ENCODE measurements at places on chromosomes 3 and 15. TPM values are rescaled to one million over a fixed set of nuclear protein-coding genes. Genes with fewer than 3 reads are reported as not detected.

- DNase-seq, result no peak
These were observed 48.5 kb upstream of the BCHE start for GRCh38 chr3:165885558-165886270.

GRCh38 chr15:29889542-29890329 lies 67.5 kb upstream of the TJP1 start:
- DNase-seq, result no peak

DNA sequence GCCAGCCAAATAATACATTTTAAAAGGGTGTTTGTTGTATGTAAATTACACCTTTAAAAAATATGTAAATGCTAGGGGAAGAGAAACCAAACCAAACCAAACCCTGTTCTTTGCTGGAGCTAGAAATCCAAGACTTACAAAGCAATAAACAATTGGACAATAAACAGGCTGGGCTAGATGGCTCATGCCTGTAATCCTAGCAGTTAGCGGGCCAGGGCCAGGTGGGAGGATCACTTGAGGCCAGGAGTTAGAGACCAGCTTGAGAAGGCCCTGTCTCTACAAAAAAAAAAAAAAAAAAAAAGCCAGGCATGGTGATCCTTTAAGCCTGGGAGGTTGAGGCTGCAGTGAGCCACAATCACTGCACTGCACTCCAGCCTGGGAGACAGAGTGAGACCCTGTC lies 12.5 kb downstream of the STOML1 start:
- no peak for DNase-seq

GRCh38 chr15:101025896-101026631 lies 106.9 kb downstream of the LRRK1 start:
- DNase-seq, result peak; percentile 37

DNA sequence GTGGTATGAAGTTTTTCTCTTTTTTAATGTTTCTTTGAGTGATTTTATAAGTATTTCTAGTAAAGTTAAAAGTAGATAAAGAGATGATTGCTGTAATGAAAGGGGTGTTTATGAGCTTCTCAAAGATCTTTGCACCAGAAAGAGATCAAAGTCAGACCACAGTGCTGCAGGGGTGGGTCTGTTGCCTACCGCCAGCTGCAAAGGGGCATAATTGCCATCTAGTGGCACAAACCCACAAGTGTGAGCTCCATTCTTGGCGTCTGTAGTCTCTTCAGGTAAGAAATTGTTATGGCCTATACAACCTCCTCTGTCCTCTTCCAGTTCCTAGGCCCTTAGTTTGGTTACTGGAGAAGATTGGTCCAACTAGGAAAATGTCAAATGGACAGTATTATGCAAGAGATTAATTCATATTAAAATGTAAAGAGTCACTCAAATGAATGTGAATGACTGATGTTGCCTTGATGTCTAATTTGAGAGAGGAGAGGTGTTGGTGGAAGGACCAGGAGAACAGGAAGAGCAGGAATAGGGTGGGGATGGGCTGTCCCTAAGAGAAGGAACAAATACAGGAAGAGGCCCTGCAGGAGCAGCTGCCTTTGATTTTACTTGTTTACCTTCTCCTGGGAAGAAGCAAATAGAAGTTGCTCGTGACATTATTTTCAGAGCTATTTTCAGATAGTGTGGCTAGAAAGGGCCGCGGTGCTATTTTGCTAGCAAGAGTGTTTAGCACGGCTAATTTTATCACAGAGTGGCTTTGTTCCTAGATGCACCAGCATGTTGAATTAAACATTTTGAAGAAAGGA lies 53.0 kb upstream of the GSK3B start:
- DNase-seq, result no peak

GRCh38 chr3:9846231-9846630 lies 2.4 kb upstream of the RPUSD3 start:
- DNase-seq, result no peak

GRCh38 chr3:57691411-57692132 lies 1.3 kb downstream of the DENND6A start:
- no peak for DNase-seq

DNA sequence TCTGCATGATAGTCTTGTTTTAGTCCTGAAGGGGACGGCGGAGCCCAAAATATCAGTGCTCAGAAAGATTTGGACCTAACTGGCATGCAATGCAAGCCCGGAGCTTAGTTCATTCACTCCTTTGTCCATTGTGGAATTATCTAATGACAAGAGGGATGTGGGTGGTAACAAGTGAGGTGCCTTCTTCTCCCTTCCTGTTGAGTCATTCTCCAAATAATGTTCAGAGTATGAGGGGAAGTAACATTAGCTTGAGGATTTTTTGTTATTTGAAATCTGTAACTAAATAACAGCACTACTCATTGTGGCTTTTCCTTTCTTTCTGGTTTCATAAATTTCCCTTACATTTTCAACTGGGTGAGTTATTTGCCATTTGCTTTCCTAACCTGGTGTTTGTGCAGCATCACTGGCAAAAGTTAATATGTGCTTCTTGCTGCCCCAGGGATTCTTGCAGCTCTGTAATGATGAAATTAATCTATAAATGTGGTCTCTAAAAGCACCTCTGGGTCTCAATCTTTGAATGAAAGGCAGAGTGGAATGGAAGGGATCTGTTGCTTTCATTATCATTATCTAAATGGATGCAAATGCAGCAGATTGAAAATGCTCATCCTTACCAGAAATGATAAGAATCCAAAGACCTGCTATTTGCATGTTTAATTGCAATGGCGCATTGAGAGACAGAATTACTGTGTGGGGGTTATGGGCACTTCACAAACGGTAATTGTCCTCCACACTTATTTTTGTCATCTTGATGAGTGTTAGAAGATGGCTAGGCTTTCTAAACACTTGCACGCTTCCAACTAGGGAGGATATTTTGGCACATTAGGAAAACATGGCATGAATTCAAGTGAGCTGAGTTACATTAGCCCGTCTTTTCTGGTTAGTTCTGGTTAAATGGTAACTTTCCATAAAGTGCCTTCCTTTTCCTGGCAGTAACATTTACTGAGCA lies 89.9 kb upstream of the MITF start:
- peak; percentile 64 for DNase-seq

DNA sequence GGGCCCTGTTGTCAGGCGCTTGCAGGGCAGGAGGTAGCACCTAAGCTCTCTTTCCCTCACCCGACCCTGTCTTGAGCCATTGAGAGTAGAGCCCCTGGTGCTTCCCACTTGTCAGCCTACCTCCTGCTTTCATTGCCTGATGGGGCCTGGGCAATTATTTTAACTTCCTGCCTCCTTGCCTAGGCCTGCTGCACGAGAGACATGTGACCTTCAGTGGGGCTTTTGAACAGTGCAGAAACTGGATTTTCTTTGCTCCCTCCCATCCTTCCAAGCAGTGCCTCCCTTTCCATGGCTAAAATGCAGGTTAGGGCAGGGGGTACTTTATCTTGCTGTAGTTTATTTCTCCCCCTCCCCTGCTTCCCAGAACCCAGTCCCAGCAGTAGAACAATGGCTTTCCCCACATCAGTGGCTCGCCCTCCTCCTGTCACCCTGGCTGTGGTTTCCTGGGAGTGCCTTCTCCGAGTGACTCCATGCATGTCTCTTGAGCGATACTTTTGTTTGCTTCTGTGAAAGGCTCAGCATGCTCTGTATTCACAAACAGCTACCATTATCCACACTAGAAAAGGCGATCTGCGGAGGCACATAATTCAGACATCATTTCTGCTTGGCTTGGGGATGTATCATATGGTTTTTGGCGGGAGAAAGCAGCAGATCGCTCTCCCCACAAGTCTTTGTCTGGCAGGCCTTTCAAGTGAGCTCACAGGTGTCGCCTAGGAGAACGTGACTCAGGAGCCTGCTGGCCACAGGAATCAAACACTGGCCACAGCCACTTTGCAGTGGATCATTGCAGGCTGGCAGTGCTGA lies 24.1 kb downstream of the PDIA5 start:
- DNase-seq, result no peak

DNA sequence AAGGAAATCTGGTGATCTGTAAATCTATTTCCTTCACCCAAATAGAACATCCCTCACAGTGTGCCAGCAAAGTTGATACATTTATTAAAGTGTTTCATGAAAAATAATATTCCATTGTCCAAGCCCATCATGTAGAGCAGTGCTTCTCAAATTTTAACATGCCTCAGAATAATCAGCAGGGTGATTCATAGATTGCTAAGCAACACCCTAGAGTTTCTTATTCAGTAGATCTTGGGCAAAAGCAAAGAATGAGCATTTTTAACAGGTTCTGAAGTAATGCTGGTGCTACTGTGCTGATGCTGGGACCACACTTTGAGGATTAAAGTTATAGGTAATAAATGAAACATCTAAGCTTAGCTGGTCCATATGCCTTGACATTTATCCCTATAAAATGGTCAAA lies 210.5 kb downstream of the ZIC4 start:
- DNase-seq, result no peak

DNA sequence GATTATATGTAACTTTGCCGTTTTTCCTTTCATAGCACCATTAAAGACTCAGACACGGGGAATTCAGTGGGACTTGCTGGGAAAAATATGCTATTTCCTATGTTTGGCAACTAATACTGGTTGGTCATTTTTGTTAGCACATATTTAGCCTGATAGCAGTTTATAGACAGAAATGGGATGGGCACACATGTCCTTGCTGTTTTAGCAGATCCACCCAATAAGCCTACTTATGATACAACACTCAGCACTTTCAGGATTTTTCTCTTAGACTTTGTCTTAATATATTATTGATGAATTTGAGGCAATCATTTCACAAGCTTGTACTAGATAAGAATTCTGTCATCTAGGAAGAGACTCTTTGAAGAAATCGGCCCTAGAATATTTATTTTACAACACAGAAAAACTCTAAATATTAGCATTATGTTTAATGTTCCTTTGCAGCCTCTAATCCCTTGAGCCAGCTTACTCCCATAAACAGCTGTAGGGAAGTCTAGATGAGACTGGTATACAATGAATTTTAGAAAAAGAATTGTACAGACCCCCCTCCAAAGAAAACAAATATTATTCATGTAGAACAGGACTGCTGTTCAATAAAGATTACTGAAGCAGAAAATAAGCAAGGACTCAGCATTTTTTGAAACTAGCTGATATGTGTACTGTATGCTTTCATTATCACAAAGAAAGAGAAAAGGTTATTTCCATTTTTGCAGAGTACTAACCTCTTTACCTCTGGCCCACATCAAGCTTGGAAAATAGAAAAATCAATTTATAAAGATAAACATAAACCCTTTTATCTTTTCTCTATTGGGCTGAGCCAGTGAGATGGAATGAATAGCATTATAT lies 656.8 kb upstream of the SGO1 start:
- DNase-seq, result no peak

- no peak for DNase-seq
These were observed 308.6 kb downstream of the MECOM start for GRCh38 chr3:169354774-169355501.

- DNase-seq, result no peak
These were observed 82.0 kb upstream of the DAZL start for GRCh38 chr3:16687221-16687620.

DNA sequence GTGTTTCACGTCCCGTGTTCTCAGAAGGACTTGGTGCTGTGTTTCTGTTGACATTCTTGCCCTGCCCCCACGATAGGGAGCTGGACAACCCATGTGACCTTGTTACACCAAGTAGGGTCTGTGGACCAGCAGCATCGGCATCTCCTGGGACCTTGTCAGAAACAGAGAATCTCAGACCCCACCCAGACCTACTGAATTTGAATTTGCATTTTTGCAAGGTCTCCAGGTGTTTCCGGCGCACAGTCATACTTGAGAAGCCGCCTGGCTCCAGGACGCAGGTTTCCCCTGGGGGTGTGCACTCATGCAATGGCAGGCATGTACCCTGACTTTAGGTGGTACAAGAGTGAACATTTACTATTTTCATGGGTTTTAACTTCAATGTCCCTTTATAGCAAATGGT lies 117.9 kb downstream of the TLE3 start:
- DNase-seq, result no peak

GRCh38 chr3:103127098-103127630 lies 692.3 kb downstream of the ZPLD1 start:
- DNase-seq, result peak; percentile 30

Gene HIGD2B
- total RNA-seq, result not detected

Gene CLEC3B
- total RNA-seq, result 11.6 TPM

Gene MESP2
- total RNA-seq, result not detected

Gene PIERCE2
- total RNA-seq, result not detected

Gene EEF1AKMT4
- 3.2 TPM for total RNA-seq

Gene ST3GAL6
- not detected for total RNA-seq

Gene STARD9
- total RNA-seq, result 7.4 TPM

Gene HTR3D
- total RNA-seq, result not detected

Gene ZNF80
- not detected for total RNA-seq

Gene THPO
- not detected for total RNA-seq

Gene DPPA2
- total RNA-seq, result not detected

All from SJSA1 (cell line).